Lung (tissue), 17 donors: ENCODE measurements at places on chromosomes 2 and 18. TPM values are rescaled to one million over a fixed set of nuclear protein-coding genes. Genes with fewer than 3 reads are reported as not detected.

The CFAP65 gene
- 3.9 TPM for polyA plus RNA-seq

The LYPD6 gene
- polyA plus RNA-seq, result 0.16 TPM

The FTCDNL1 gene
- polyA plus RNA-seq, result 2.0 TPM

The CHRNG gene
- not detected for polyA plus RNA-seq

The CCDC74A gene
- 9.2 TPM for polyA plus RNA-seq

The MAP3K19 gene
- 1.9 TPM for polyA plus RNA-seq

The SMIM21 gene
- polyA plus RNA-seq, result not detected

The IL36RN gene
- polyA plus RNA-seq, result not detected
